ENCODE measurements at places on chromosomes 13 and 19.

- no peak for DNase-seq
These were observed 23.1 kb downstream of the TMED1 start for GRCh38 chr19:10812902-10813404.

DNA sequence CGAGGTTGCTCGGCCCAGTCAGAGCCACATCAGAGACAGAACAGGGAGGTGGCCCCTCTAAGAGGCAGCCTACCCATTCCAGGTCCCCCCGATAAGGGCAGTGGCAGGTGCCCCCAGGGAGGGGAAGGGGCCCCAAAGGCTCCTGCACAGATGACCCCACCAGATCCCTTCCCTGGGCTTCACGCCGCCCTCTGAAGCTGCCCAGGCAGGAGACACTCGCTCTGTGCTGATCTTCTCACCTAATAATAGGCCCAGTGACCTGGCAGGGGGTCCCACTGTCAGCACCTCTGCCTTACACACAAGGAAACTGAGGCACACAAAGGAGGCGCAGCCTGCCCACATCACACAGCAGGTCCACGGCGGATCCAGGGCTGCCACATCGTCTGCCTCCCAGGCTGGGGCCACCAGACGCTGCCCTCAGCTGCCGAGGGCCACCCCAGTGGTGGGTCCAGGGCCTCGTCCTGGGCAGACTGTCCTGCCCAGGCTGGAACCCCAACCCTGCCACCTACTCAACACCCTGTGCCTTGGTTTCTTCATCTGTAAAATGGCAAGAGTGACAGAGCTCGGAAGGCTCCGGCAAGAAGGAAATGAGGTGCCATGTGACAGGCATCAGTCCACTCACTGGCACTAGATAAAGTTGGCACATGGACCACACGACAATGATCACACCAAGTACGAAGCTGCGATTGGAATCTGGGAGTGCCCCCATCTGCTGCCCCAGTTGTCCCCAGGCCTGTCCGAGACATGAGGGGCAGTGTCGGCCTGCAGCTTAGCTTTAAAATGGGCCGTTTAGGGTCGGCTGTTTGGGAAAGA, 56.5 kb downstream of the KLF2 start:
- no peak for DNase-seq

GRCh38 chr19:34711890-34712289, 22.2 kb upstream of the ZNF181 start:
- no peak for DNase-seq

DNA sequence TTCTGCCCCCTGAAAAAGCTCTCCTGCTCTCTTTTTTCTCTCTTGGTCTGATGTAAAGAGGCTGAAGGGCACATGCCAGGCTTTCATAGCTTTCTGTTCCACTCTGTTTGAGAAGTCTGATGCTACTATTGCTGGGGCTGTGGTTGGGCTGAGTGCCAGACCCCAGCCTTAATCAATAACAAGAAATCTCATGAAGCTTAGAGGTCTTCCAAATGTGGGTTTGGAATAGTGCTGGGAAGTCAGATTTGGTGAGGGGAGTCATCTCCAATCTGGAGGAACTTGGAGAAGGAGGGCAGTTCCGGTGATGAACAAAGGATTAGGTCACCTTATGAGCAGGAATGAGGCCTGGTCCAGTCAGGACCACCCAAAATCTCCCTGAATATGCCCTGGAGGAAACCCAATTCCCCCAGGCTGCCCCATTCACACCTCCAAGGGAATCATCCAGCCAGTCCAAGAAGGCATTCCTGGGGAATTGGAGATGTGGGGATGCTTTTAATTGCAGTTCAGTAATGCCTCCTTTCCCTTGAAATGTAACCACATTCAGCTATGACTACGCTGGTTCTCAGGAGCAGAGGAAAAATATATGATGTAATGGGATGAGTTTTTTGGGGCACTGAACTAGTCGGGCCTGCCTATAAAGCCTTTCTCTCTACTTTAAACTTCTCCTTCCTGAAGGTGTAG, 102.0 kb downstream of the STARD13 start:
- no peak for DNase-seq

- DNase-seq: no peak
These were observed 113.7 kb upstream of the SLITRK1 start for GRCh38 chr13:83995930-83996329.

- no peak for DNase-seq
These were observed 170.0 kb downstream of the KDM4B start for GRCh38 chr19:5138606-5139582.

DNA sequence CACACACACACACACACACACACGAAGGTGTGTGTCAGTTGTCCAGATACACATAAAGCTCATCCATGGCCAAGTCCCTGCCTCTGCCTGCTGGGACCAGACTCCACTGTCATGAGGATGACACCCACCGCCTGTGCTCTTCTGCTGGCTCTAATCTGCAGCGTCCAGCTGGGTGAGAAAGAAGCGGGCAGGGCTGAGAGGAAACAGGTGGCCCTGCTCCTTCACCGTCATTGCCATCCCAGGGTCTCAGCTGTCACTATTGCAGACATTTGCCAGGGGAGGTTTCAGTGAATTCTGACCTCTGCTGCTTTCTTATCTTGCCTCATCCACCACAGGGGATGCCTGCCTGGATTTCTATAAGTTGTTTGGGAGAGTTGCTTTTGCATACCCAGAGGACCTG, 31.4 kb downstream of the SCGB2B2 start:
- DNase-seq: no peak

DNA sequence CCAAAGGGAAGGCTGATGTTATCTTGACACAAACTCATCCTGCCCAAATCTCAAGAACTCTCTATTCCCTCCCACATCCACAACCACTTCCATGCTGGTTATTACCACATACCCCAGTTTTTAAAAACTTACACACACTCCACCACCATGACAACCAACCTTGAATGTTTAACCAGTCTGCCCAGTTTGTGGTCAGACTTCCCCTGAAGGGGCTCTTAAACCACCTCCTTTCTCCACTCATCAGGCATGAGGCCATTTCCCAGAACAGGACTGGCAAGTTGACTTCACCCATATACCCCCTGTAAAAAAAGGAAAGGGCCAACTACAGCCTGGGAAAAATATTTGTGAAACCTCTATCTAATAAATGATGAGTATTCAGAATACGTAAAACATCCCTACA, 12.4 kb upstream of the ZSCAN4 start:
- DNase-seq: no peak

GRCh38 chr19:50835785-50836542, 2.6 kb upstream of the KLK15 start:
- peak; percentile 89 for DNase-seq

GRCh38 chr19:16894080-16894479, 5.3 kb downstream of the F2RL3 start:
- DNase-seq: no peak

GRCh38 chr13:23081220-23081619, 99.6 kb upstream of the SGCG start:
- no peak for DNase-seq

GRCh38 chr13:98804336-98804855, 51.9 kb upstream of the SLC15A1 start:
- DNase-seq: no peak

- no peak for DNase-seq
These were observed 1.9 kb upstream of the TSC22D1 start for GRCh38 chr13:44578067-44578400.

DNA sequence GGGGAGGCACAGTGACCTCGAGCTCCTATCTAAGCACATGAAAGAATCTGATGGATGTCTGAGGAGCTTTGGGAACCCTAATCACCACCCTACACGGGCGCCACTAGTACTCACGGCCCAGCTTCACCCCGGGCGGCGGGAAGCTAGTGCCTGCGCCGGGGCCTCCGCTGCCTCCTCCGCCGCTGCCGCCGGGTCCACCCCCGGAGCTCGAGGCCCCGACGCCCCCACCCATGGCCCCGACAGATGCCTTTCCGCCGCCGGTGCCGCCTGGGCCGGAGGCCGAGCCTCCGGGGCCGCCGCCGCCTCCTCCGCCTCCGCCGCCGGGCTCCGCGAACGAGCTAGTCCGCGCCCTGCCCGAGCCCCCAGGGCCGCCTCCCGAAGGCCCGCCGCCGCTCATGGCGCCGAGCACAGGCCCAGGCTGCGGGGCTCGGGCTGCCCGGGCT, 312 bp downstream of the GSK3A start:
- no peak for DNase-seq

- peak; percentile 75 for DNase-seq
These were observed 990 bp downstream of the LMTK3 start for GRCh38 chr19:48510421-48511268.

DNA sequence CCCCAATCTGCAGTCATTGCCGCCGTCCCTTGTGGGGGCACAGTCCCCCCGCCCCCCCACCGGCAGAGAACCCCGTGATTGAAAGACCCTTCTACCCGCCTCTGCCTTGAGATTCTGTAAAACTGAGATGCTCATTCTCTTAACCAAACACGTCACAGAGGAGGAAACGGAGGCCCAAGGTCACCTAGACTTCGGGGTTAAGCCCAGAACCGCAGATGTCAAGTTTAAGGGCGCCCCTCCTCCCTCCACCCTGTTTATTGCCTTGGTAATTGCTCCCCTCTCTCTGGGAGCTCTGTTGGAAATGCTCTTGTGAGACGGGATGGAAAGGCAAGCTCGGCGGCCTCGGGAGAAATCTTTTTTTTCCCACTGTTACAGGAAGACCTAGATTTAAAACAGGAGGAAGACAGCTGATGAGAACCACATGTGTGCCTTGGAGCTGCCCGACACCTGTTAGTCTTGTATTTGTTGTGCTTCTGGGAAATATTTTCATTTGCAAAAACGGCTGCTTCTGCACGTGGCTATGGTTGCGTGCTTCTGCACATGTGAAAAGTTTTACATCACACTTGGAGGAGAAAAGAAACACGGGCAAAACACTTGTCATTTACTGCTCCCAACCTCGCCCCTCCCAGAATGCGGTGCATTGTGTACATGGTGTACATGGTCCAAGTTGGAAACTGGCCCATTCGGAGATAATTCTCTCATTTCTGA, 1.1 kb upstream of the MED26 start:
- DNase-seq: no peak

DNA sequence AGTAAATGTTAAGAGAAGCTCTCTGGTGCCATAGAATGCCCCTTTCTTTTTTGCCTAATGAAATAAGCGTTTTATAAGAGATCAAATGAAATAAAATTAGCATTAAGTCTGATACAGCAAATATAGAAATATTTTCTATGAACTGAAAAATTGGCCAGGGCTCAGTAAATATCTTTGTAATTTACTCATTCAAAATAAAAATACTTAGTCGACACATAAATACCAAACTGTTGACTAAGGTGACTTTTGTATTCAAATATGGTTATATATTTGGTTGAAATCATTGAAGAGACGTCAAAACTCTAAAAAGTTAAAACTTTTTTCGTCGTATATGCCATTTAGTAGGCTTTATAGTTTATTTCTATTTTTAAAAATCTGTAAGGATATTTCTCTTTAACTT, 25.6 kb downstream of the IPO5 start:
- DNase-seq: no peak

DNA sequence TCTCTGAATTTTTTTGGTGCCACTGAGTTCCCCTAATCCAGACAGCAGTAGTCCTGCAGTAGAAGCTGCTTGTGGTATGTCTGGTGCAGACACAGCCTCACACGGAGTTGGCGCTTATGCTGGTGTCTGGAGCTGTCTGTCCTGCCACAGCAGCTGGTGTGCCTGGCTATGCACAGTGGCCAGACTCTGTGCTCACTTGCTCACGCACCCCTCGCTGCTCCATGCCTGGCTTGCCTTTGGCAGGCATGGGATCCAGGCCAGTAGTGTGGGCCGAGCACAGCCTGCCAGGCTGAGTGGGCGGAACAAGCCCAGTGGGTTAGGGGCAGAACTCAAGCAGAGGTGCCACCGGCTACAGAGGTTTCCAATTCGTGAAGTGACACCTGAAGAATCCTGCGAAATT, 845.9 kb upstream of the PCDH9 start:
- no peak for DNase-seq

- no peak for DNase-seq
These were observed 1.3 kb upstream of the RSPH6A start for GRCh38 chr19:45816236-45817009.

- DNase-seq: no peak
These were observed 85.2 kb upstream of the PCDH8 start for GRCh38 chr13:52933547-52934210.

DNA sequence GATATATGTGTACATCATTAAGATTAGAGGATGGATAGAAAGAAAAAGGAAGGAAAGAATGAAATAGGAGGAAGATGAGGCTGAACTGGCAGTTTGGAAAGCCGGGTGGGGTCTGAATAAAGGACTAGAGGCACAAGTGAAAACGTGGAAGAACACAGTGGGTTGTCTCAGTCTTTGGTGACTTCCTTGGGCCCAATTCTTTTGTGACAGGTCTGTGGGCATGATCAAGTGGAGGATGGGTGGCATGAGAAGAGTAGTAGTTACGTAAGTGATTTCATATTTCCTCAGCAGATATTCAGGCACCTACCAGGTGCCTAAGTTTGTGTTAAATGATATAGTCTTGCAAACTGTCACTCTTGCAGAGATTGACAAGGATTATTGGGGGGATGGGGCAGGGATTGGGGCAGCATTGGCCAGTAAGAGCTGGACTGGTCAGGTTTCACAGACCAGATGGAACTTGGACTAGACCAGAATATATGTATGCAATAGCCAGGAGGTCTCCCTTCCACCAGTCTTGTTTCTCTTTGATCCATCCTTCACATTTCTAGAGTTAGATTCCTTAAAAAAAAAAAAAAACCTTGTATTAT, 2.7 kb downstream of the TPP2 start:
- DNase-seq: no peak

DNA sequence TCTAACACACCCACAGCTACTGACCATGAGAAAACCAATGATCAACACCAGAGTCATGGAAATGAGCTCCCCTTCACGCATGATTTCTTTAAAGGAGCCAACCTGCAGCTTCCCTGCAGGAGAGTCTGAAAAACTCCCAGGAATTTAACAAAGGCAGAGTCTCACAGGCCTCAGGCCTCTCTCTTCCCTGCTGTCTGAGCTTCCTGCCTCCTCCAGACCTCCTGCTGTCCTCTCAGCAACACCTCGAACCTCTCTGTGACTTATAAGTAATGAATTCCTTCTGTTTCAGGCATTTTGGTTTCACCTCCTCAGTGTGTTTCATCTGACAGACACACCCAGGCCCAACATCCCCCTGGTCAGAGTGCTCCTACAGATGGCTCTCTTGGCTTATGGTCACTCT, 1044.4 kb downstream of the UQCRFS1 start:
- no peak for DNase-seq

- DNase-seq: no peak
These were observed 27.8 kb upstream of the TDRD3 start for GRCh38 chr13:60369242-60369641.

- DNase-seq: no peak
These were observed 296.1 kb downstream of the PCDH9 start for GRCh38 chr13:66933994-66934393.

DNA sequence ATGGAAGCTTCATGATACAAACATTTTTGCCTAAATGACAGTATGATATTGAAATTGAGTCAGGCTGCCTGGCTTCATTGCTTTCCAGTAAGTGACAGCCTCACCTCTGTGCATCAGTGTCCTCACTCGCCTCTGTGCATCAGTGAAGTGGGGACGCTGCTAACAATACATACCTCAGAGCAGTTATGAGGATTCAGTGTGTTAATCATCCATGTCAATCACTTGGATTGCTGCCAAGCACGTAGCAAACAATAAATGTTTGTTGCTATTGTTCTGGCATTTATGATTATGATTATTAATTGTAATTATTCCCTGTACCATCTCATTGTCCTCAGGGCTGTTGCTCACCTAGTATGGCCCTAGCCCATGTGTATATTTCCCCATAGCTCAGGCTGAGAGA, 8.8 kb downstream of the PPP2R1A start:
- DNase-seq: no peak

GRCh38 chr13:67223742-67224141, 6.4 kb downstream of the PCDH9 start:
- DNase-seq: no peak

- no peak for DNase-seq
These were observed 18.7 kb upstream of the QTRT1 start for GRCh38 chr19:10682397-10683063.

- no peak for DNase-seq
These were observed 549.4 kb upstream of the SLITRK1 start for GRCh38 chr13:84431646-84432045.

Measured in upper lobe of right lung (tissue), 1 donor.